ENCODE measurements at places on chromosomes 5 and 9. TPM values are rescaled to one million over a fixed set of nuclear protein-coding genes. Genes with fewer than 3 reads are reported as not detected.

DNA sequence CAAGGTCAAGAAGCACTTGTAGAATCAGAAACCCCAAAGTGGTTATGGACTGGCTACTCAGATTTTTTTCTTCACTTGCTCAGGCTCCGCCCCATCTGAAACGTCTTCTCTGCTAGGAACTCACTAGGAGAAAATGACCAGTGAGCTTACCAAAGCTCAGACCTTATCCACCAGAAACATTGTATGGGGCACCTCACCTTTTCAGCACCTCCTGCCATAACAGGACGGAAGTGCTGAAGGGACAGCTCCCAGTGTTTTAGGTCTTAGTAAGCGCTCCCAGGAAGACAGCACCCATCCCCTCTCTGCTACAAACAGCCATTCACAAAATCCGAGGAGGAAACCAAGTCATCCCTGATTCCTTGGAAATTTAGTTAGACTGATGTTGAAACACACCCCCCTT, 1.2 kb upstream of the GABRA1 start:
- peak; percentile 57 for DNase-seq

DNA sequence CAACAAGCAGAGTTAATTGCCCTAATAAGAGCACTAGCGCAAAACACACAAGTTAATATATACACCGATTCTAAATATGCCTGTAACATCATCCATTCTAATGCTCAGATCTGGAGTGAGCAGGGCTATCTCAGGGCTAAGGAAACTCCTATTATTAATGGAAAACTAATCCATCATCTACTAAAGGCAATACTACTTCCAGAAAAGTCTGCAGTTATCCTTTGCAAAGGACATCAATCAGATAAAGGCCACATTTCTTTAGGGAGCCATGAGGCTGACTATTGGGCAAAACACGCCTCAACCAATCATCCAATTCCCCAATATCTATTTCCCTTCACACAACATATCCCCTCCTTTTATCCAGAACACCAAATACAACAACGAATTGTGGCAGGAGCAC, 1032.3 kb upstream of the NUDT12 start:
- DNase-seq, result no peak

DNA sequence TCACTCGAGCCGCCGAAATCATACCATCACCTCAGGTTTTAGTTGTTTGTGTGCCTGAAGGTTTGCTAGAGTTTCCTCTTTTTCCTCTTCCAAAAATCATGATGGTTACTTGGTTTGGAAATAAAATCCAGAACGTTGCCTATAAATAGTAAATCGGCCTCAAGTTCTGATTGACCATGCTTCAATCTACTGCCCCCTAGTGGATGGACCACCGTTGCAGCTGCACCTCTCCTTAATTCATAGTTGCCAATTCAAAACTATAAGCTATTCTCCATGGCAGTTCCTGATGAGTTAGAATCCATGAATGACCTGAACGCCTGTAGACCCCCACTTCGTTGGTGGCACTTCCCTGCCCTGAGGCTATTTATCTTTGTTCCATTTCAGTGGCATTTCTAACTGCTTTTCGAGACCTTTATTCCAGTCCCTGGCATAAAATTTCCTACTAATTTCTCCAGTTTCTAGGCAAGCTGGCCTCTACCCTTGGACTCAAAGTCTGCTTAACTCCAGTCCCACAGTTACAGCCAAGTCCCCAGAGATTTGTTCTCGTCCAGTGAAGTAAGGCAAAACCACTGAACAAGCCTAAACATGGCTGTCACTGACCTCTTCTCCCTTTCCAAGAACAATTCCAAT, 422.6 kb downstream of the EFNA5 start:
- no peak for DNase-seq

DNA sequence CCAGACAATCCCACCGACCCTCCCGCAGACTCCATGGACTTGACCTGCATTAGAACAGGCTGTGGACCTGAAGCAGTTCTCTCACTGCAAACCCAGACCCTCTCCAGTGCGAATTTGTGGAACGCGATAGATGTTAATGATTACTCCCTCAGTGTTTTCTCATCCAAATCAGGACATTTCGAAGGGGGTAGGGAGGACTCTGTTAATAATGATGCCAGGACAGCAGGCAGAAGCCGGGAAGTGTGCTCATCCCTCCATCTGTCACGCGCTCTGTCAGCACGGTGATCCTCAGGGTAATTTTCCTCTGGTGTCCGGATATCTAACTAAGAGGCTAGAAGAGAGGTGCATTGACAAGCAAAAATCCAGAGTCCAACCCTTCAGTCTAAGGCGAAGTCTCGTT, 18.8 kb downstream of the RAPGEF1 start:
- DNase-seq, result no peak

DNA sequence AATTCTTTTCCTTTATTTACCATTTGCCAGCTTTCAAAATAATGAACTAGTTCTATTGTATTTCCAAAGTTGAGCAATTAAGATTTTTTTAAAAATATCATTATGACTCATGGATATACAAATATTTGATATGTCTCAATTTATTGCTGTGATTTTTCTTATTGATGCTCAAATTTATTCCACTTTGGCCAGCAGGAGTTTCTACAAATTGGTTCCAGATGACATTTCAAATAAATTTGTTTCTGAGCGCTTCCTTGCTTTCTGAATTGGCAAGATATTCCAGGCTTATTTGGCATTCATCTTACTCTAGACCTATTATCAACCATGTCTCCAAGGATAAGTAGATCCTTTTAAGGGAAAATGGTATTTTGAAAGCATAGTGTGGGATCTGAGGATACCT, 58.5 kb upstream of the TJP2 start:
- DNase-seq, result no peak

GRCh38 chr5:163410505-163410904, 26.9 kb upstream of the CCNG1 start:
- no peak for DNase-seq

GRCh38 chr5:67844924-67845323, 370.6 kb upstream of the PIK3R1 start:
- DNase-seq, result no peak

GRCh38 chr9:76321195-76321828, 72.9 kb downstream of the RFK start:
- DNase-seq, result no peak

DNA sequence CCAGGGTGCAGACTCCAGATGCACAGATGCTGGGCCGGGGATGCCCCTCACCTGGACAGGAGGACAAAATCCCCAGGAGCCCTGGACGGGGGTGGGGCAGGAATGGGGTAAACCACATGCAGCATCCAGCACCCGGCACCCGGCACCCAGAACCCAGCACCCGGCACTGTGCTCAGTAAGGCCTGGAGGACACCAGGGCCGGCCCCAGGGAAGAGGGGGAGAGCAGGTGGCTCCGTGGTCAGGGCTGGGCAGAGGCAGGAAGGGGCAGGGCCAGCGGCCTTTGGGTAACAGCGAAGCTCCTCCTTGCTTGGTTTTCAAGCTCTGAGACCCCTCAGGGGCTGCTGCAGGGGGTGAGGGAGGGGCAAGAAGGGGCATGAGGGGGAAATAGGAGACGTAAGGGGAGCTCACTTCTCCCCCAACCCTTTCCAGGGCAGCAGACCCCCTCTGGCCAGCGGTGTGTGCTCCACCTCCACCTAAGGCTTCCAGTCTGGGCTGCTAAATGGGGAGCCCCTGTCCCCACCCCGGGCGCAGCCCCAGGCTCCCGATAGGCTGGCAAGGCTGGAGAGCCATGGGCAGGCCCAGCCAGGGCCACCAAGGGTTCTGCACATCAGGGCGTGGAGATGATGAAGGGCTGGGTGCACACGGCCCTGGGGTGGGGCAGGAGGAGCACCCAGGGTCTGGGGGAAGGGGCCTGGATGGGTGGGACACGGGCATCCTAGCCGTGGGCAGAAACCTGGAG, 17.8 kb upstream of the SLC6A19 start:
- DNase-seq, result no peak

GRCh38 chr5:171911152-171911551, 95.3 kb downstream of the FBXW11 start:
- DNase-seq, result no peak

- DNase-seq, result peak; percentile 4
Observed at GRCh38 chr5:164649266-164649665, 1143.8 kb downstream of the MAT2B start.

The TMEM252 gene
- polyA plus RNA-seq, result 0.55 TPM

The DMRT2 gene
- 3.9 TPM for polyA plus RNA-seq

The PTPRD gene
- 190 TPM for polyA plus RNA-seq

The SLC45A2 gene
- 0.56 TPM for polyA plus RNA-seq

The INSL4 gene
- polyA plus RNA-seq, result not detected
